ENCODE measurements at places on chromosomes 6 and 20.

GRCh38 chr20:45344168-45344860 lies 3.9 kb downstream of the SDC4 start:
- no peak for DNase-seq

GRCh38 chr6:21593927-21594415 lies 420 bp downstream of the SOX4 start:
- no peak for DNase-seq

DNA sequence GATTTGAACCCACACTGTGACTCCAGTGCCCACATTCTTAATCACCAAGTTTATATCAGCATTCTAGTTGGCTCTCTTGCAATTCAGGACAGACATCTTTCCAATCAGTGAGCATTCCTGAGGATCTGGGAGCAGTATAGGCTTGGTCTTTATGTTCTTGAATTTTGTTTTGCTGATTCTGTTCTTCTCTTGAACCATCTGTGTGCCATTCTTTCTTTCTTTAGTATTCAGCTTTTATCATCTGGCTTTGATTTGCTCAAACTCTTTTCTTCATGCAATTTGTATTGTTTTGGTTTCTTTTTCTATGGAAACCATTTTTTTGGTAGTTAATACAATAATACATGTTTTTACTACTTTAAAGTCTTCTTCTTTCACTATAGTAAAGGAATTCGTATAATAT lies 162.4 kb downstream of the CD109 start:
- no peak for DNase-seq

DNA sequence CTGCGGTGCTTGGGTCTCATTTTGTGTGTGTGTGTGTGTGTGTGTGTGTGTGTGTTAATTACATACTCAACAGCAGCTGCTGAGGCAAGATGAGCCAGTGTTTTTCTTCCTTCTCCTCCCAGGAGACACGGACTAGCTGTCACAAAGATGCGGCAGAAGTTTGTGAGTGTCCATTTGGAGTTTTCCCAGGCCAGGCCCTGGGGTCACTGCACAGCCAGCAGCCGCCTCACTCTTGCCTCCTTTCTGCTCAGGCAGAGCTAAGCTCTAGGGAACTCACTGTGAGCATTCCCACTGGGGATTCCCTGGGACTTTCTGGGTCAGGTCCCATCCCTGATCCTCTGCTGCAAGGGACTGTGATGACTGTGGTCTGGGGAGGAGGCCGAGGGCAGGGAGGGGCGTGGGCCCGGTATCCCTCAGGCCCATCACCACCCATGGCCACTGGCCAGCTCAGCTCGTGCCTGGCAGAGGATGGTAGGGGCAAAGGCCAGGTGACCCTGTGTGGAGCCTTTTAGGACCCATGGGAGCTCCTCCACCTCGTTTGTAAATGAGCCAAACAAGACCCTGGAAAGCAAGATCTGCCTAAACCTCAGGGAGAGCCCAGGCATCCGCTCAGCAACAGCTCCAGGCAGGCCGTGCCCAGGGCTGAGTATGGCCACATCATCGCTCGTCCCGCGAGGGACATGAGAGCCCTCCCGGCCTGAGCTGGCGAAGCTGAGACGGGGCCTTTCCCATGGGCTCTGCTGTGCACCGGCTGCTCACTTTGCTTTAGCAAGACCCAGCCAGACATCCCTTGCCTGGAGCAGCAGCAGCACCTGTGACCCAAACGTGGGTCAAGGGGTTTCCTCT lies 102.0 kb downstream of the PSMB1 start:
- DNase-seq, result no peak

DNA sequence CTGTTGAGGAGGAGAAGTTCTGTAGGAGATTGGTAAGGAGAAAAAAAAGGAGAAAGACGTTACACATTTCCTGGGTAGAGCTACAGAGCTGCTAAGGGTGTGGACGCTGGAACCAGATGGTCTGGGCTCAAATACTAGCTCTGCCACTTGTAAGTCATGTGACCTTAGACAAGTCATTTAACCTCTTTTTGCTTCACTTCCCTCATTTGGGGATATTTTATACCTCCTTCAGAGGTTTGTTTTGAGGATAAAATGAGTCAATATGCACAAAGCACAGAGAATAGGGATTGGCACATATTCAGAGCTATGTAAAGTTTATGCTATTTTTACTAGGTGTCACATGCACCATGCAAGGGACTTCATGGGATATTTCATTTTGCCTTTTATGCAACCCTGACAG lies 708.8 kb downstream of the DHX35 start:
- no peak for DNase-seq

GRCh38 chr6:26272171-26272637 lies 92.8 kb upstream of the BTN3A2 start:
- DNase-seq, result peak; percentile 41

DNA sequence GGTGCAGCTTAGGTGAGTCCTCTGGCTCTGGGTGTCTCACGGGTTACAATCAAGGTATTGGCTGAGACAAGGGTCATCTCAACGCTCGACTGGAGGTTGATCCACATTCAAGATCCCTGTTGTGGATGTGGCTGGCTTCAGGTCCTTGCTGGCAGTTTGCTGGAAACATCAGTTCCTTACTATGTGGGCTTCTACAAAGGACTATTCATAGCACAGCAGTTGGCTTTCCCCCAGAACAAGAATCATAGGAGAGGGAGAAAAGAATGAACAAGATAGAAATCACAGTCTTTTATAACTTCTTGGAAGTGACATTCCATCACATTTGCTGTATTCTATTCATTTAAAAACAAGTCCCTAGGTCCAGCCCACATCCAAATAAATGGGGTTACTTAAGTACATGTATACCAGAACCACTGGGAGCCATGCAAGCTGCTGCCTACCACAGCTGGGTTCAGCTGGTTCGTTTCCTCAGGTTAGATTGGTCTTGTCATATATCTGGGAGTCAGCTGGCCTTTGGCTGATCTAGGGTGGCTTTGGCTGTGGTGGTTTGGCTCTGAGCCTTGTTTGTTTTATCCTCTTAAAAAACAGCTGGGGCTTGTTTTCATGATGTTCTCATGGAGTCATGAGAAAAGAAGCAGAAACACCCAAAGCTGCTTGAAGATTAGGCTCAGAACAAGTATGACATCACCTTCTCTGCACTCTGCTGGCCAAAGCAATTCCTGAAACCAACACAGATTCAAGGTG lies 433.2 kb upstream of the SPTLC3 start:
- no peak for DNase-seq

DNA sequence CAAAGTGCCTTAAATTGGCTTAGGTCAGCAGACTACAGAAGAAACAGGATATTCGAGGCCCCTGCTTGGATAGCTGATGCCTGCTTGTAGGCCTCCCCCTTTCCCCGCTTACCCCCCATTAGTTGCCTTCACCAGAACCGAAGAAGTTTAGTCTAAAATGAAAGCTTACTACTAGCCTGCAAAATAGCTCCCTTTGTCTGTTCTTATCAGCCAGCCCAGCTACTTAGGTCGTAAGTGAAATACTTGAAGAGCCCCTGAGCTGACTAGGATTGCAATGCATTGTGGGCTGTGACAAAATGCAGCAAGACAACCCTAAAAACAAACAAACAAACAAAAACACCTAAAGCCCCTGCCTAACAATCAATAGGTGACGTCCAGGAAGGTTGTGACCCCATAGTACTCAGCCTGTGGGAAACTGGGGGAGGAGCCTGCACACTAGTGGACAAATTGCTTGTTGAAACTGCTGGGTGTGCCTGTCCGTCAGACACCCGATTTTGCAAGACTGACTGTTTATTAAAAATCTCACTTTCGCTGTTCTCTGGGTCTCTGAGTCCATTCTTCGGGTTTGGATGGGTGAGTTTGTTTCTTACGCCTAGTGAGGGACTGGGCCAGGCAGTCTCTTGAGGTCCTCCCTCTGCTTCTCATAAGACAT lies 105.0 kb upstream of the DUSP22 start:
- no peak for DNase-seq

DNA sequence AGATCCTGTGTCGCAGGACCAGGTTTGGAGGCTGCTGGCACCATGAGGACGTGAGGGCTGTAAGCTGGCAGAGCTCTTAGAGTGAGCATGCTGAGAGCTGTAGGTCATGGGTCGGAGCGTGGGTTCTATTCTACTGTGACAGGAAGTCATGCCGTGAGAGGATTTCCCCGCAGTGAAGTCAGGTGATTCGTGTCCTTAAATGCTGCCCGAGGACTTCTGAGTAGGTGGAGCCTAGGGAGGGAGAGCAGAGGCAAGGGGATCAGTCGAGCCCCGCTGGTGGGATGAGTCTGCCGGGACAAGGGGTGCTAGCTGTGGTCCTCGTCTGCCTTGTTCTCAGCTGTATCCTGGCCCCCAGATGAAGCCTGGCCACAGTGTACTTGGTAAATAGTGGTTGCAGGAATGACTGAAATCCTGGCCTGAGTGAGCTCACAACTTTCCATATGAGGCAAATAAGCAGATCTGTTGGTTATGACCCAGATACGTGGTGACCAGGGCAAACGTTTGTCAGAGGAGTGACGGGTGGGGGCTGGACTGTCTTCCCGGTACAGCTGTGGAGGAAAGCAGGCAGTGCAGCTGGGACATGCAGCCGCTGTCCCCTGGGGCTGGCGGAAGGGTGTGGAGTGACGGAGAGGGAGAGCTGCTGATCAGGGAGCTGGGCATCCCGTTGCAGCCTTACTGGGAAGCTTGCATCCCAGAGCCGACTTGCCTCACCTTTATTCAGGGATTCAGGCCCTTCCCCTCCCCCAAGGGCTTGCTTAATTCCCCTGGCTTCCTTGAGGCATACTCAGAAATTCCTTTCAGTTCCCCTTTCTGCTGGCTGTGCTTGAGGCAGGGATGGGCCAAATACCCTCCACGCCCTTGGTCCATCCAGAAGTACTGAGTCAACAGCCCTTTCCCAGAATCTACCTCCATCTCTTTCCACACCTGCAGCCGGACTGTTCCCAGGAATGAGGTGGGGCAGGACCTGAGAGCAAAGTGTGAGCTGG lies 250.9 kb upstream of the RREB1 start:
- peak; percentile 39 for DNase-seq

DNA sequence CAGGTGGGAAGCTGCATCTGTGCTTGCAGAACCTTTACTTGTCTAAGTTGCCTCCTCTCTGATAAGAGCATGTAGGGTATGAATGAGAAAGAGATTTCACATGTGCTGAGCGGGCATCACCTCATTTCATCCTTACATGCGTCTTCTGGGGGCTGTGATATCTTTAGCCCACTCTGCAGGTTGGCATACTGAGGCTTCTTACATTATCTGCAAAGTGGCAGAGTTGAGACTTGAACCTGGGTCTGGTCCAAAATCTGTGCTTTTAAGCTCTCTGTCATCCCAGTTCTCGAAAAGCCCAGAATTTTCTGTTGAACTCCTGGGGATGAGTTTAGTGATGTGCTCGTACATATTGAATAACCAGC lies 2.0 kb upstream of the SRC start:
- DNase-seq, result no peak

DNA sequence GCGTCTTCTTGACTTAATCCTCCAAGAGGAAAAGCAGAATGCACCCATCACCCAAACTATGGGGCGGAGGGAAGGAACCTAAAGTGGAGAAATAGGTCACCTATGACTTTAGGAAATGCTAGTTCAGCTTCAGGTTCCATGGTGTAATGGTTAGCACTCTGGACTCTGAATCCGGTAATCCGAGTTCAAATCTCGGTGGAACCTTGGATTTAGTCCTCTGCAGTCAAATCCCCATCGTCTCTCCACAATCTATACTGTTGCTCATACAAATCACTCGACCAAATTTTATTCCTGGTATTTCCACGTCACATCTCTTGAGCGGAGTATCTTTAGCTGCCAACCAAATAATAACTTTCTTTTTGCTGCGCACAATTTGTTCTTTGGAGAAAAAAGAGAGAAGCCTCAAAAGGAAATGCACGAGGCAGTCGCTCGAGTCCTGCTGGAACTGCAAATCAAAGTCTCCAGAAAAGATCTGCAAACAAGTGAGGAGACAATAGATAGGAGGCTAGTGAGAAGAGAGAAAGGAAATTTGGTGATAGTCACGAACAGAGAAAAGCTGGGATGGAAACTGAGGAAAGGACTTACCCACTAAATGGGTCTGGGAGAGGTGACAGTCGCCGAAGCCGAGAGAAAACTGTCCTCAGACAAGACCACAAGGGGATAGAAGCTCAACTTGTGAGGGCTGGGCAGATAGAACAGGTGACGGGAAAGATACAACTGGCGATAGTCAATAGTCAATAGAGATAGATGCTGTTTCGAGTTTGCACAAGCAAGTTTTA lies 16.6 kb downstream of the POM121L2 start:
- DNase-seq, result no peak

- no peak for DNase-seq
These were observed 270.0 kb upstream of the ZFP64 start for GRCh38 chr20:52461582-52461981.

- DNase-seq, result no peak
These were observed 3.9 kb upstream of the FAM83C start for GRCh38 chr20:35296101-35296554.

DNA sequence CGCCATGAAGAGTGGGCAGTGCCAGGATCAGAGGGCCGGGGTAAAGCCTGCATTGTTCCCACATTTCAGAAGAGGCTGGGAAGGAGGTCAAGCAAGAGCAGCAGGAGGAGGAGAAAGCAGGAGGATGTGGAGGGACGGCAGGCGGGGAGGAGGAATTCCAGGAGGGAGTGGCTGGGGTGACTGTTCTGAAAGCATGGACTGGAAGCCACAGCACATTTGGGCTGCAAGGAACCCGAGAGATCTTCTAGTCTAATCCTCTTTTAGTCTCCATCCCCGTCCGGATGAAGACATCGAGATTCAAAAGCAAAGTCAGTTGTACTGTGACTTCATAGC lies 76.9 kb downstream of the FAM50B start:
- no peak for DNase-seq

- no peak for DNase-seq
These were observed 43.4 kb upstream of the MRGBP start for GRCh38 chr20:62752671-62753501.

GRCh38 chr6:42251911-42252637 lies 34.4 kb upstream of the MRPS10 start:
- no peak for DNase-seq

GRCh38 chr6:40705354-40705753 lies 118.2 kb upstream of the LRFN2 start:
- DNase-seq, result no peak

- no peak for DNase-seq
These were observed 21.5 kb downstream of the COL9A3 start for GRCh38 chr20:62838128-62838891.

DNA sequence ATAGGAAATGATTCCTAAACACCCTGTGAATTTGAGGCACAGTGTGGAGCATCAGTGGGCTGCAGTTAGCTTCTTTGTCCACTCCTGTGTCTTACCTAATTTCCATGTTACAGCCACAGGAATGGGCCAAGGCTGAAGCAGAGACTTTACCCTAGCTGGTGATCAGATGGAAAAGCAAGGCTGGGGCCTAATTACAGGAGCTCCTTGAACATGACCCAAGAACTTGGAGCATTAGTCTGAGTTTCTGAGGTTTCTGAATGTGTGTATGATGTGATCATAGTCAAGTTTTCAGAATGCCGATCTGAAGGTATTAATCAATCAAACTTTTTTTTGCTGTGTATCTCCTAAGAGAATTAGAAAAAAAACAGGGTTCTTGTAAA lies 18.0 kb downstream of the HECA start:
- no peak for DNase-seq

GRCh38 chr6:112502351-112503090 lies 155.4 kb downstream of the RFPL4B start:
- DNase-seq, result no peak

GRCh38 chr6:109002051-109002697 lies 92.5 kb downstream of the SESN1 start:
- no peak for DNase-seq
